ENCODE measurements at places on chromosomes 1 and 21.

- DNase-seq: no peak
Measured at GRCh38 chr1:157269656-157270375, 131.6 kb upstream of the ETV3 start.

- DNase-seq: no peak
Measured at GRCh38 chr1:54001591-54001990, 16.4 kb downstream of the LDLRAD1 start.

- DNase-seq: no peak
Measured at GRCh38 chr1:34404804-34405203, 228.1 kb downstream of the C1orf94 start.

DNA sequence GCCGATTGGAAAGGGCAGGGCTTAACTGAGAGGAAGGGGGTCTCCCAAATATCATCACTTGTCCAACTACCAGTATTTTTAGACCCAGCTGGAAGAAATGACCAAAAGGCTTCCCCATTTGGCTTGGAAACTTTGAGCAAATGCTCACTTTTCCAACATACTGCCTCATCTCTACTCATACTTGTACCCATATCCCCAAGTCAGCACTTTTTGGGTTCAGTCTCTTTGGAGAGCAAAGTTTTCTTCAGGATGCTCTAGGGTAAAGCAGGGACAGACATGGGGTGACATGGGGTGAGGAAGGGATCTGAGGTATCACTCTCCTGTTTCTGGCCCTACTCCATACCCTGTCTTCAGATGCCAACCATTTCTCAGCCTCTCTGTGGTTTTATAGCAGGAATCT, 27.2 kb downstream of the LRRN2 start:
- DNase-seq: no peak

DNA sequence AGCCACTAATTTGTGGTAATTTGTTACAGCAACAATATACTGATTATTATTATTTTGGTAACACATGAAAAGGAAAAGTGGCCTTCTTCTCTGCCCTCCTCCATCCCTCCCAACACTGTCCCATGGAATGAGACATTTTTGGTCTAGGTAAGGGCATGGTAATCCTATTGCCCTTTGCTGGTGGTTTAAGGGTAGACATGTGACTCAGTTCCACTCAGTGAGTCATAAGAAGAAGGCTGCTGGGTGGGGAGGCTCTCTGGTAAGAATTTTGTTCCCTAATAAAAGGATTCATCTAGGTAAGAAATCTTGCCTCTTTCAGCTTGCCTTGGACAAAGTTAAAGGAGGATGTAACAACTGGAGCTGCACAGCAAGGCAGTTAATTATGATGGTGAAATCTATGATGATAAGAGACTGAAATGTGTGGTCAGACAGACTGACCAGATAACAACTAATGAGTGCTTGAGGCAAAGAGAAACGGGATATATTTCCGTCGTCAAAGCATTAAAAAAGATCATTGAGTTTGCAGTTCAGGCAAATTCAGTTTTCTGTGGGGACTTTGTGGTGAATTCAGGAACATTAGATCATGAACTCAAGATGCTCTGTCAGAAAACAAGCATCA, 232.0 kb upstream of the KCNK2 start:
- DNase-seq: no peak

DNA sequence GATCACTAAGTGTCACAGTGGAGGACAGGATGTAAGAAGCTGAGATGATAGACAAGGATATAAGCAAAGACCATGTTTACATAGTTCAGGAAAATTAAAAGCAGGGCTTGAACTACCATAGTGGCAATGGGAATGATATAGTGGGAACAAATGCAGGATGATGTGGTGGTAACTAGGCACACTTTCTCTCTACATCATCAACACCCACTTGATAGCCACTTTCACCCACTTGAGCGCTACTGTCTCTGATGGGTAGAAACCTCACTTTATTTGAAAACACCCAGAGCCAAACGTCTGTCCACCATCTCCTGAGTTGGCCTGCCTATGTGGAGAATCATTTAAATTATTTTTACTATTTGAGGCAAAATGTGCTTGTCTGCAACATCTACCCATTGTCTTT, 305.0 kb upstream of the ST6GALNAC5 start:
- no peak for DNase-seq

DNA sequence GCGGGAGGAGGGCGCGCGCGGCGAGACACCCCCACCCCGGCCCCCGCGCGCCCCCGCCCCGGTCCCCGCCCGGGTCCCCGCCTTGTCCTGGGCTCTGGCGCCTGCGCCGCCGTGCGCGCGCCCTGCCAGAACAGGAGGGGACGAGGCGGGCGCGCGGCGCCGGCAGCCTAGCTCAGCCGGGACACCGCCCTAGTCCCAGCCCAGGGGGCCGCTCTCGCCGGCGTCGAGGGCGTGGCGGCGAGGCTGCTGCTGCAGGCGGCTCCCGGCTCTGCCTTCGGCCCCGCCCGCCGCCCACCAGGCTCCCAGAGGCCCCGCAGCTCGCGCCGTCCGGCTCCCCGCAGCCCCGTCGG, at the start of gene RCAN3:
TSS of gene RCAN3 (plus strand) at position 128 of the 350 bp plus-strand sequence. CDS start 11,537 bp downstream, outside the sequence.
- peak; percentile 60 for DNase-seq

GRCh38 chr21:32728848-32729247, 1.0 kb upstream of the SYNJ1 start:
- DNase-seq: no peak

GRCh38 chr1:112975336-112975735, 19.3 kb upstream of the SLC16A1 start:
- no peak for DNase-seq

DNA sequence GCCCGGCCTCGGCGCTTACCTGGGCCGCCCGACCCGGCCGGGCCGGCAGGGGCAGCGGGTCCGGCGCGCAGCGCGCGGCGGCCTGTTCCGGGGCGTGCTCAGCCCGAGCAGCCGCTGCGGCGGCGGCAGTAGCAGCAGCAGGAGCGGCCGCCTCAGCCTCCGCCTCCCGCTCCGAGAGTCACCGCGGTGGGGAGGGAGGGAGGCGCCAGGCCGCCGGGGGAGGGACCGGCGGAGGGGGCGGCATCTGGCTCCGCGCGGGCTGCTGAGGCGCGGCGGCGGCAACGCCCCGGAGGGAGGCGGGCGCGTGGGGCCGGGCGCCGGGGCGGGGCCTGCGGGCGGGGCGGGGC, at the start of gene CTNNBIP1:
TSS of gene CTNNBIP1 (minus strand) at position 194 of the 347 bp plus-strand sequence. CDS start 38,205 bp downstream, outside the sequence.
- DNase-seq: no peak

DNA sequence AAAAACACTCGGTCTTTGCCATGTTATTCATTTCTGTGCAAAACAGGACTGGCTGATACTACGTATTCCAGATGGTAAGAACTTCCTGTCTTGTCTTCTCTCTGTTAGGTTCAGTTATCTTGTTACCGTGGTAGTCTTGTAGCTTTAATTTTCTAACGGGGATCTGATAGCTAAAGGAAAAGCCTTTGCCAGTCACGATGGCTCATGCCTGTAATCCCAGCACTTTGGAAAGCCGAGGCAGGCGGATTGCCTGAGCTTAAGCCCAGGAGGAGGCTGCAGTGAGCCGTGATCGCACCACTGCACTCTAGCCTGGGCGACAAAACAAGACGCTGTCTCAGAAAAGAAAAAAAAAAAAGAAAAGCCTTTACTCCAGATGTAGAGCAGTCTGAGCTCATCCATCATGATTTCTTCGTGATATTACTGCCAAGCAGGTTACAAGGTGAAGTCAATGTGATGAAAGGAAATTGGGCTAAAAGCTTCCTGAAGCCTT, 11.1 kb upstream of the MSTO1 start:
- DNase-seq: no peak

- no peak for DNase-seq
Measured at GRCh38 chr1:56199061-56199460, 380.3 kb downstream of the PLPP3 start.

- DNase-seq: no peak
Measured at GRCh38 chr1:54425152-54425584, 19.0 kb upstream of the SSBP3 start.

DNA sequence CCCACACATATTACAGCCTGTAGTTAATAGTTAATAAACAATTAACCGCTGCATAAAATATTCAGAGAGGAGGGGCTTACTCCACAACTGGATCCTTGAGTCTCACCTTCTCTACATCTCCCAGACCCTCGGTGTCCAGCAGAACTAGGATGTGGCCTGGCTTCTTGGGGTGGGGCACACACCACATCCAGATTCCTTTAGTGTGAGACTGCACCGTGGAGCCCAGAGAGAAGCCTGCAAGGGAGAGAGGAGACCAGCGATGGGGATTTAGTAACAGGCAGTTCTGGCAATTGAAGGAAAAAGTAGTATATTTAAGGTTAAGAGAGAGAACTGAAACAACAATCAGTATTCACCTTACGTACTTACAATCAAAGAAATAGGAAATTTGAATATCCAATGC, 4.9 kb downstream of the GBP1 start:
- no peak for DNase-seq

- no peak for DNase-seq
Measured at GRCh38 chr1:4699376-4700301, 45.2 kb downstream of the AJAP1 start.

- DNase-seq: no peak
Measured at GRCh38 chr1:90716552-90717355, at the start of gene BARHL2. BARHL2 (minus strand) TSS chr1:90717302; CDS start chr1:90717195, 107 bp downstream.
